ENCODE measurements at places on chromosomes 1 and 21.
A peak's percentile ranks its signal among the peaks of the same experiment; 100 is the strongest.

DNA sequence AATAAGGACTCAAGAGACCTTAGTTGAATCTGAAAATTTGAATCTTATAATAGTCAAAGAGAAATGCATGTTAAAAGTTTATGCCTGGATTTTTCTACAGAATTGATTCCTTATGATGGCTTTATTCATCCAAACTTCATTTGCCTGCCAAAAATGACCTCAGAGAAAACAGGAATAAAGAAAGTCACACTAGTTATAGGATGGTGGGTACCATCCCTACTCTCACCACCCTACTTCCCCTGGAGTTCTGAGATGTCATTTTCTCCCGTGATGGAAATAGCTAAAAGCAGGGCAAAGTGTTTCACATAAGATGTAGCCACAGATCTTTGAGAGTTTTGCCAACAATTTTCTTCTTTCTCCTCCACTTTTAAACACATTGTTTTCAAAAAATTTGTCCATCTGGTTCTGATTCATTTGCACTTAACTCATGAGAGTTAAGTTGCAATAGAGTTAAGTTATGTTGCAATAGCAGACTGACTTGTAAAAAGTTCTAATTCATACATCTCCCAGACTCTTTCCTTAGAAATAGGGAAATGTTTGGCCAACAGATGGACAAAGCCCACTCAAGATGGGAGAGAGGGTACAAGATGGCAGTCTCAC lies 384.6 kb downstream of the PLPP3 start:
- DNase-seq, result no peak

GRCh38 chr1:39243302-39243701 lies 38.8 kb downstream of the MACF1 start:
- no peak for DNase-seq

- no peak for DNase-seq
Measured at GRCh38 chr1:182587666-182588499, 1.2 kb downstream of the RNASEL start.

- no peak for DNase-seq
Measured at GRCh38 chr1:166874464-166874863, 1.6 kb downstream of the TADA1 start.

- DNase-seq, result no peak
Measured at GRCh38 chr1:230327892-230328284, 98.2 kb downstream of the PGBD5 start.

- no peak for DNase-seq
Measured at GRCh38 chr1:59288046-59288445, 8.8 kb upstream of the FGGY start.

- DNase-seq, result no peak
Measured at GRCh38 chr1:932776-933602, 9.3 kb downstream of the SAMD11 start.

DNA sequence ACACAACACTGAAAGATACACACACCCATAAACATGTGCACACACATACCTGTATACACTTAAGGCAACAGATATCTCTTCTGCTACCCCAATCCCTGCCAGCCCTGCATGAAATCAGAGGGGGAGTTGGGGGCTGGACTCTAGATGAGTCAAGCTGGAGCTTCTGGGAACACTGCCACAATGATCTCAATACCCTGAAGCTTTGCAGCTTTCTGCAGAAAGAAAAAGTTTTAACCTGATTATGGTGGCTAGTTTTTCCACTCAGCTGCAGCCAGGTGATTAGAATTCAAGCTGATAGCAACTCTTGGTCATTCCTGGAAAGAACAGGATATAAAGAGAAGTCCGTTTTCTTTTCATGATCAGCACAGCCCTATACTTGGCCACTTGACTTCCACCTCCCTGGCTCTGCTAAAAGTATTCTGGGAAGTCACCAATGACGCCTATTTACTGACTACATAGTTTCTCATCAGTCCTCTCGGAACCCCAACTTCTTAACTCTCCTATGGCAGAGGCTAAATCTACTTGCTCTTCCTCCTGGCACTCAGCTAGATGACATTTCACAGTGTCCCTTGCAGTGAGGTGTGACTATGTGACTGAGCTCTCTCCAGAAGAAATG lies 20.7 kb upstream of the DNASE2B start:
- DNase-seq, result no peak

DNA sequence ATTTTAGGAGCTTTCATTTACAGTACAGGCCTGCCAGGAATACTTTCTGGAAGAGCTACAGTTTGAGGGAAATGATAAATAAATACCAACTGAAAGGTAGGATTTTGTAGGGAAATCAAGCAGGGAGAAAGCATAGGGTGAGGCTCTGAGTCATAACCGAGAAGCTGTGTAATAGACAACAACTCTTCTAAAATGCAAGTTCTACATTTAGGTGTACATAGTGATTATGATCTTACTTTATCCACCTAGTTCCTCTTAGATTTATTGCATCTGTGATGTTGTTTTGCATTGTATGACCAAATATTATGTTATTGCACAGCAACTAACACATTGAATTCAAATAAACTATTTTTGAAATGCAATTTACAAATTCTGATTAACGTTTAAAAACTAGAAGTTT lies 819.3 kb downstream of the PLA2G4A start:
- no peak for DNase-seq

- DNase-seq, result no peak
Measured at GRCh38 chr21:32197896-32198295, 81.0 kb downstream of the MIS18A start.

DNA sequence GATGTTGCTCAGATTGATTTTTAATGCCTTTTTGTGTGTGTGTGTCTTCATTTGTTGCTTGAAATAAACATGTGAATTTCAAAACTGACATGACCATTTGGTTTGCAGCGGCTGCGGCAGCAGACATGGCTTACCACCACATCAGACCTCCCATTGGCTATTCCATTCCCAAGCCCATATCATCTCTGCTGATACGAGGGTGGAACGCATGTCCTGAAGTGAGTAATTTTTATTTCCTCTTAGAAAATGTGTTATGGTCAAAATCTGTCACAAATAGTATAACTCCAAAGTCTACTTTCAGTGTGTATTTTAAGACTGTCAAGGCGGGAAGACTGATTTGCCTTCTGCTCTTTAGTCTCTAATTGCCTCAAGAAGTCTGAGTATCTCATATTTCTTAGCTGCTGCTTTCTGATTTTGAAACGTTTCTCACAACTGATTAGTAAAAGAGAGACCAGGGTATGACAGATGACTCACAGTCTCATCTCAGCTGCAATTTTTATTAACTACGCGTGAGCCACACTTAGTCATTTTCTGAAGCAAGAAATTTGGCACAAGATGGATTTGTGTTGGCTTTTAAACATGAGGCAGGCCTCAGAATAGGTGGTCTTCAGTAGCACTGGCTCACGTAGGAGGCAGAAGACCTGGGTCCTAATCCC lies 49.0 kb downstream of the LRRC53 start:
- DNase-seq, result no peak

DNA sequence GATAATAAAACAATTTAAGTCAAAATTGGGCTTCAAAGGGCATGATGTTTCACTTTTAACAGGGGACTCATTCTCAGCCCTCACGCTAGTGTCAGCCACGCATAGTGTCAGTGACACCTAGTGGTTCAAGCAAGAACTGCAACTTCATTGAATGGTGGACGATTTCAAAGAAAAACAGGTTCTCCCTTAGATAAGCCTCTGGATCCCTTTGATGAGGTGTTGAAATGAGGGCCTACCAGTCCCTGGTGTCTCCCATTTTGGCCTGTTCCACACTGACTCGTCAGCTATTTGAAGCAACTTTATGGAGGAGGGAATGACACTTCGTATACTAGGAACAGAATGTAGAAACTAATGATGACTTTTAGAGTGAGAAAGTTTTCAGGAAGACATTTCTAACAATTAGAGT lies 56.2 kb downstream of the FCRL5 start:
- peak; percentile 62 for DNase-seq

DNA sequence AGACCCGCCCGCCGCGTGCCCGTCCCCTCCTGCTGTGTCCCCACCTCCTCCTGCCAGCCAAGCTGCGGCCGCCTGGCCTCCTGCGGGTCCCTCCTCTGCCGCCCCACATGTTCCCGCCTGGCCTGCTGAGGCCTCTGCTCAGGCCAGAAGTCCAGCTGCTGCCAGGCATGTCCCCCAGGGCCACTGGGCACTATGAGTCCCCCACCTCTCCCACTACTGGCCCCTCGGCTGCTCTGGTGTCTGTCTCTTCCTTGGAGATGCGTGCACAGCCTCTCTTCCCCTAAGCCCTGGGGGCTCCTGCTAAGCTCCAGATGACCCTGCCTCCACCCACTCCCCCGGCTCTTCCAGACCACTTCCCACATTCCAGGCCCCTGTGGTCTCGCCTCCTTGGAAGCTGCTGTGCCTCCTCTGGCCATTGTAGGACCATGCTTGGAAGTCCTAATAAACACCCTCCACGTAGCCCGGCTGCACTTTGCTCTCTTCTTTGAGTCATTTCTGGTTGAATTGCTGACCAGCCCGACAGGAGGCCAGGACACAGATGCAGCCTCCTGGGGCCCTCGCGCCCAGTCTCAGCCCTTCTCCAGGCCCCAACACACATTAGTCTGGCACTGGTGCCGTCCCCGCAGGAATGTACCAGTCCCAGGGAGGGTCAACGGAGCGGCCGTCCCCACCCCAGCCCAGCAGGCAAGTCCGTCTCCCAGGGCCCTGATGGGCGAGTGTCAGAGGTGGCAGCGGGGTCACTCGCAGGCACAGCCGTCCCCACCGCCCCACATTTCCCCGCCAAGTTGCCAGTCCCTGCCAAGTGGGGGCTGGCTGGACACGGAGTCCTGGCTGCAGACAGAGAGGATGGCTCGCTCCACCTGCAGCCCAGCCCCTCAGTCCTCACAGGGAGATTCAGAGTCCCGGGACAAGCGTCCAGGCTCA lies 1.1 kb downstream of the KRTAP10-12 start:
- DNase-seq, result peak; percentile 4

- peak; percentile 60 for DNase-seq
Measured at GRCh38 chr1:182080955-182081582, 19.6 kb upstream of the ZNF648 start.

- DNase-seq, result no peak
Measured at GRCh38 chr1:61496501-61496900, 228.4 kb downstream of the TM2D1 start.

GRCh38 chr21:42298237-42298636 lies 17.0 kb downstream of the TFF3 start:
- no peak for DNase-seq

GRCh38 chr1:80441664-80442063 lies 1359.1 kb upstream of the ADGRL2 start:
- DNase-seq, result no peak

- no peak for DNase-seq
Measured at GRCh38 chr1:241714321-241715218, 62.5 kb downstream of the WDR64 start.

DNA sequence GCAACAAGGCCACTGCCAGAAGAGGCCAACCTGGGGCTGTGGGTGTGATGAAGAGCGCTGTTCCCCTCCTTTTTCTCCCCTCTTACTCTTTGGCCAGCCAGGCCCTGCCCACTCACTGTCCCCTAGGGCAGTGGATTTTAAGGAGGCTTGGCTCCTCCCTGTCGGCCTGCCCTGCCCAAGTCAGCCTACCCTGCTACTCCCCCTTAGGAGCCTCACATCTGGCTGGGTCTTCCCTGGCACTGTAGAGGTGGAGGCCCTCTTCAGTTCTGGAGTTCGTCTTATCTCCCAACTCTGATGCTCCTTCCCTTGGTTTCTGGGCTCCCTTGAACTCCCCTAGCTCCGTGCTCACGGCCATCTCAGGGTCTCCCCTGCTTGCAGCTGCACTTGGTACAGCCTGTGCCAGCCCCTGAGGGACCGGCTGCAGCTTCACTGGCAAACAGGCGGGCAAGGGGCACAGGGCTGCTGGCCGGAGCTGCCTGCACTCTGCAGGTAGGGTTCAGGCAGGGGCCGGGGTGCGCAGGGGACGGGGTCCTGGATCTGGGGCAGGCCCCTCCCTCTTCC lies 4.0 kb downstream of the AMPD2 start:
- no peak for DNase-seq

DNA sequence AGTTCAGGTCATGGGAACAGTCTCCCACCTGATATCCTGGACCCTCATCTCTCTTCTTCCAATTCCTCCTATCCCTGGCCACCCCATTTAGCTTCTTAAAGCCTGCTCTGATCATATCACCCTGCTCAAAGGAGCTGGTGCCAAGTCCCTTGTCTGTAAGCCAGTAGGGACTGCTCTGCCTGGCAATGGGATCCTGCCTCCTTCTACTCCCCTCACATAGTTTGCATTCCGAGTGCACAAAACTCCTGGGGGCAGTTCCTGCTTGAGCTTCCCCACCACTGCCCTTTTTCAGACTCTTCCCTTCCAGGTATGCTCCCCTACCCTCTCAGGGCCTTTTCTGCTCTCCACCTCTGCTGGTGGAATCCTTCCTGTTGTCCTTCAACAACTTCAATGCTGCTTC lies 48.1 kb downstream of the NGF start:
- DNase-seq, result no peak

DNA sequence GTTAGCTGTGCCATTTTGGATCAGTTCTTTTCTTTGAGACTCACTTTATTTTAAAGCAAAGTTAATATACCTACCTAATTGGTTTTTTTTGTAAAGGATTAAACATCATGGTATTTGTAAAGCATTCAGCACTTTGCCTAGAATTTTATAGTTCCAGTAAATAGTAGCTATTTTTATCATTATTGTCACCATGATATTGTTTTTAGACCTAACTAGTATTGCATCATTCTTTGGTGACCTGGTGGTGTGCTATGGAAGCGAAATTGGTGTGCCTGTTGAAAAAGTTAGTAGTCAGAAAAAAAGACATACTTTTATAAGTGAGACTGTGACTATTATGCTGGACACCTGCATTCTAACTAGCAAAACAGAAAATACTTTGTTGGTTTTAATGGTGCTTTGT lies 81.0 kb downstream of the NFIA start:
- DNase-seq, result no peak

GRCh38 chr1:222009105-222009730 lies 267.3 kb upstream of the DUSP10 start:
- peak; percentile 42 for DNase-seq

DNA sequence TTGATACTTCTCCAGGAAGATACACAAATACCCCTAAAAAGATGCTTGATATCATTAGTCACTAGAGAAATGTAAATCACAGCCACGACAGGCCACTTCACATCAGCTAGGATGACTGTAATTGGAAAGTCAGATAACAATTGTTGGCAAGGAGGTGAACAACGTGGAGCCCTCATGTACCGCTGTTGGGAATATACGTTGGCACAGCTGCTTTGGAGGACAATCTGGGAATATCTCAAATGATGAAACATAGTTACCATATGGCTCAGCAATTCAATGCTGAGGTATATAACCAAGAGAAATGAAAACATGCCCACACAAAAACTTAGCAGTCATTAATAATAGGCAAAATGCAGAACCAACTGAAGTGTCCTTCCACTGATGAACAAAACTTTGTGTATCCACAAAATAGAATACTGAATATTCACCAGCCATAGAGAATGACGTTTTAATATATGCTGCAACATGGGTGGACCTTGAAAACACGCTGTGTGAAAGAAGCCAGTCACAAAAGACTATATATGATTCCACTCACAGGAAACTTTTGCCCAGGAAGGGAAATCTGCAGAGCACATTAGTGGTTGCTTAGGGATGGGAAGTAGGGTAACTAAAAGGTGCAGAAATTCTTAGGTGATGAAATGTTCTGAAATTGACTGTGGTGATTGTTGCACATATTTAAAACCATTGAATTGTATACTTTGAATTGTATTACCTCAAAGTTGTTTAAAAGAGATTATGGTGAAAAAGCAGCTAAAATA lies 95.4 kb downstream of the AHCTF1 start:
- no peak for DNase-seq
